ENCODE measurements at places on chromosomes 2 and 18.

DNA sequence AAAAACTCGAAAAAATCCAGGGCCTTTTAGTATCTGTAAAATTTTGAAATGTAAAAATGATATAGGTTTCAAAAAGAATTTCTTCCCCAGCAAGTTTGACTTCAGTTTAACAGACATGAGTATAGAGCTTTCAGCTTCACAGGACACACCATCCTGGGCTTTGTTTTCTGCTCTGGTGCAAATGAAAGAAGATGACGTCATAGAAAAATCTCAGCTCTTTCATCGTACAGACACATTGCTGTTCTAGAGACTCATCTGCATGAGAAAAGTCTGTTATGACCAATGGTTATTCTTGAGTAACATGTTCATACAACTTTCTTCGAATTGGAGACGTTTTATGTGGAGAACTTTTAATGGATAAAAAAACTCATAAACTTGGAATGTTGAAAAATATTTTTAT lies 111.7 kb upstream of the DYNAP start:
- no peak for DNase-seq

- DNase-seq = no peak
Observed at GRCh38 chr2:42425697-42426096, 64.7 kb upstream of the COX7A2L start.

GRCh38 chr2:127277028-127277427 lies 16.9 kb downstream of the ERCC3 start:
- no peak for DNase-seq

DNA sequence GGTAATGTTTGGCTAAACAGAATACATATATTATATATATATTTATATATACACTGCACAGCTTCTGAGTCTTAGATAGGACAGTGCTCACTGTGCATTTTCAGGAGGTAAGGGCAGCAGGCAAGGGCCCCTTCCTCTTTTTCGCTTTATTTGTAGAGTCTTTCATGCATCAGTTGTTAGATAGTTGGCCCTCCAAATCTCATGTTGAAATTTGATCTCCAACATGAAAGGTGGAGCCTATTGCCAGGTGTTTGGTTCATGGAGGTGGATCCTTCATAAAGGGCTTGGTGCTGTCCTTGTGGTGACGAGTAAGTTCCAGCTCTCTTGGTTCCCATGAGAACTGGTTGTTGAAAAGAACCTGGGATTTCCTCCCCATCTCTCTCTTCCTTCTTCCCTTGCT lies 48.1 kb downstream of the TSN start:
- no peak for DNase-seq

- no peak for DNase-seq
Observed at GRCh38 chr2:120669121-120669952, 66.3 kb upstream of the GLI2 start.

DNA sequence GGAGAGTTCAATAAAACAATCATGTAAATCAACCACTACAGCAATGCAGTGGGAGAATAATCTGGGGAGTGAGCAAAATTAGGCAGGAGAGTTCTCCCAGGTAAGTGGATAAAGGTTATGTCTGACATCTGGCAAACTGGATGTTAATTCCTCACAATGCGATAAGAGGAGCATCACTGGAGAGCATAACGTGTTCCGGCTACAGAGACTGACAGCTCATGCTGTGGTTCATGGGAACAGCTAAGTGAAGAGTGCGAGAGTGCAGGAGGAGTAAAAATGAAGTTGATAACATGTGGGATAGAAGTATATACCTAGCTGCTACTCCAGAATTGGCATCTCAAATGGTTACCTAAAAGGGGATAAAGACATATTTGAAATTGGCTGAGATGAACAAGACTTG lies 153.2 kb downstream of the LTBP1 start:
- DNase-seq = no peak

- DNase-seq = no peak
Observed at GRCh38 chr18:8656232-8656631, 47.0 kb downstream of the RAB12 start.

DNA sequence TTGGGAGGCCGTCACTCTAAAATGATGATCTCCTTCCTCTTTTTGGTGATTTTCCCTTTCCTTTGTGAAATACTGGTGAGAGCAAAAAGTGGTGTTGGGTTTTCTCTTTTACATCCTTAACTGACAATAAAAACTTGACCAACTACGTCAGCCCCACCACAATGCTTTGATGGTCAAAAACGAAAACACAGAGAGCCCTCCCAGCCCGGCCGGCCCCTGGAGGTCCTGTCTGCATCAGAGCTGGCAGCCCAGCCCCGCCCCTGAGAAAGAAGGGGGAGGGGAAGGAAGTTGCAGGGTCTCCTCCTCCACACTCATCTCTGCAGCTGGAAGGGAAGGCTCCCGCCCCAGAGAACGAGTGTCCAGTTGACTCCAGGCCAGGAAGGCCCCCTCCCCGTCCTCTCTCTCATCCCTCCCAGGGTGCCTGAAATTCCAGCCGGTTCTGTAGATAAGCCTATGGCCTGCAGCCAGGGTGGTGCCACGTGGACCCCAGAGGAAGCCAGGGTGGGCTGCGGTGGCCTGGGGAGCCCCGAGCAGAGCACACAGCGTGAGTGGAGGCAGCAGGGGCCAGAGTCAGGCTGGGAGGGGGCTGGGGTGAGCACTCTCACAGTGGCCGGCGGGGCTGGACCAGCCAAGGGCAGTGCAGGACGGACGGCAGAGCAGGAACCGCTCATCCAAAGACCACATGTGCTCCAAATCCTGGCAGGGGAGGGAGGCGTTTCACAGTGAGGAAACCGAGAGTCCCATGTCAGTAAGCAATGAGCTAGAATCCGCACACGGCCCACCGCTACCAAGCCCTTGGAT lies 19.8 kb downstream of the BIN1 start:
- DNase-seq = no peak

- no peak for DNase-seq
Observed at GRCh38 chr2:233961905-233962304, 44.7 kb downstream of the TRPM8 start.

- no peak for DNase-seq
Observed at GRCh38 chr2:237025090-237025865, 60.4 kb upstream of the COPS8 start.

GRCh38 chr2:145090841-145091761 lies 571.2 kb upstream of the ZEB2 start:
- no peak for DNase-seq

DNA sequence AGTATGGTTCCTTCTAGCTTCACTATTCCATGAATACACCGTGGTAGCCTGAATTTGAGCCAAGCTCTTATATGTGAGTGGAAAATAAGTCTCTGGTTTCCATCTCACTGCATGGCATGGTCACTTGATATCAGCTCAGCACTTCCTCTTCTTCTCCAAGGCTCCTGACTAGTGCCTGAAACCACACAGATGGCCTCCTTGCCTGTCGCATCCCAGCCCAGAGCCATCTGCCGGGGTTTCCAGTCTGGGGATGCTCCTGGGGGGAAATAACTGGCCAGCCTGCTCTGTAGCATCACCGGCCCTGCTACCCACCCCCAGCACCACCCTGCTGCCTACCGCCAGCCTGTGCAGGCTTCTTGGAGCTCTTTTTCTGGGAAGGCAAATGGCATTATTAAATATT lies 7.7 kb upstream of the MARCHF4 start:
- DNase-seq = no peak

DNA sequence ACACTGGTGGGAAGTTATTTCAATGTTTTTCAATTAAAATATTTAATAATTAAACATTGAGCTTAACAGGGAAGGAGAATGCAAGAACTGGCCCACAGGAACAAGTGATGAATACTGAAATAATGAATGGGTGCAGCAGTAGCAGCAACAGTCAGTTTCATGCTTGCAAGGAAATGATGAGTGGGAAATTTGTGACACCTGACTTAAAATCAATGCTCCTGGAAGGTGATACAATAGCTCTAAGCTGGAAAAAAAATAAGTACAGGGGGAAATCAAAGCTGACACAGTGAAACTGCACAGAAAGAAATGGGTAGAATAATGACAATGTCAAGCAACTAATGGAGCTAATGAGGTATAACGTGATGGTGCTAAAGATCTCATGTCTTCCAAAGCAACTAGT lies 184.5 kb downstream of the IKZF2 start:
- no peak for DNase-seq

GRCh38 chr2:98478907-98479306 lies 34.2 kb downstream of the INPP4A start:
- DNase-seq = no peak

DNA sequence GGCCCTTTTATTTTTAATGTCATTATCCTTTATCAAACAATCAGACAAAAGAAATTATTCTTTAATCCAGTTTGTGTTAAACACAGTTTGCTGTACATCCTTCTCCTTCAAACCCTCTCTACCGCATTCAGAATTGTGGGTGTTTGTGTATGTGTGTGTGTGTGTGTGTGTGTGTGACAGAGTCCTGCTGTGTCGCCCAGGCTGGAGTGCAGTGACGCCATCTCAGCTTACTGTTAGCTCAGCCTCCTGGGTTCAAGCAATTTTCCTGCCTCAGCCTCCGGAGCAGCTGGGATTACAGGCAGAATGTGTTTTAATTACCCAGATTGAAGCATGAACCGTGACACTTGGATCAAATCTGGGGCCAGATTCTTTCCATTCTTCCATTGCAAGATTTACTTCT lies 723.7 kb downstream of the DCDC2C start:
- no peak for DNase-seq

DNA sequence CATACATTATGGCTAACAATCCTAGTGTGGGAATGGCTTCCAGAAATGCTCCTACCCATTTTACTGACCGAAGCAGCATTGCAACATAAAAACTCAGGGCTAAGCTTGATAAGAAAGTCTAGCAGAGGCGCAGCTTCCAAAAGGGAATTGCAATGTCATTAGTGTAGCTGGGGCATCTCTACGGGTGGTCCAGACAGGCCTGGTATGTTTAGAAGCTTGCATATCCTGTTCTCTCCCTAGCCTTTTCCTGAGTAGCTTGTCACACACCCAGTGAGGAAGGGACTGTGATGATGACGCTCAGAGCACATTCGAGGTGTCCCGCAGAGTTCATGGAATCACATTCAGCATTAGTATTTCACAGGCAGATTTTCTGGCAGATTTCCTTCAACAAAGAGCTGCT lies 38.0 kb upstream of the COL5A2 start:
- DNase-seq = no peak

DNA sequence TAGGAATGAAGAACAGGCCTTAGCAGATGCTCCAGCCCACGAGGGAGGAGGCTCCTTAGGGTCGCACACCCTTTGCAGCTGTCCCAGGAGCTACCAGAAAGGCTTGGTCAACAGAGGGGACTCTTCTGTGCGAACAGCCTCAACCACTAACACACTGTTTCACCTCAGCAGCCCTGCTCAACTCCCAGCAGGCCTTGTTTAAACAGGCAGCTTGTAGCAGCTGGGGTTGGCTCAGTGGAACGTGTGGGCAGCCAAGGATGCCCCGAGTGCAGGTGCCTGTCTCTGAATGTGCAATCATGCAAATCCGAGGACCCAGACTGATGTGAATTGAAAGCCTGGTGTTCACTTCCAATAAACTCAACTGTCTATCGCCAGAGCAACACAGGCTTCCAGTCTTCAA lies 88.7 kb upstream of the CXCR4 start:
- no peak for DNase-seq

GRCh38 chr2:197647961-197648690 lies 27.3 kb downstream of the RFTN2 start:
- no peak for DNase-seq

GRCh38 chr2:46985512-46985911 lies 69.9 kb upstream of the MCFD2 start:
- DNase-seq = no peak

- no peak for DNase-seq
Observed at GRCh38 chr2:43312755-43313641, 86.6 kb upstream of the ZFP36L2 start.
